AG04450 (cell line): ENCODE measurements at places on chromosomes 16 and 17. TPM values are rescaled to one million over a fixed set of nuclear protein-coding genes. Genes with fewer than 3 reads are reported as not detected.

PTGES3L gene
- polyA plus RNA-seq: 1.8 and 1.9 TPM in 2 replicates

FOXN1 gene
- polyA plus RNA-seq: not detected in 2 replicates

DOC2A gene
- 0.22 and 0.46 TPM in 2 replicates for polyA plus RNA-seq

CHD9NB gene
- polyA plus RNA-seq: 1.2 and 1.4 TPM in 2 replicates

SLC5A11 gene
- not detected in 2 replicates for polyA plus RNA-seq

DNA sequence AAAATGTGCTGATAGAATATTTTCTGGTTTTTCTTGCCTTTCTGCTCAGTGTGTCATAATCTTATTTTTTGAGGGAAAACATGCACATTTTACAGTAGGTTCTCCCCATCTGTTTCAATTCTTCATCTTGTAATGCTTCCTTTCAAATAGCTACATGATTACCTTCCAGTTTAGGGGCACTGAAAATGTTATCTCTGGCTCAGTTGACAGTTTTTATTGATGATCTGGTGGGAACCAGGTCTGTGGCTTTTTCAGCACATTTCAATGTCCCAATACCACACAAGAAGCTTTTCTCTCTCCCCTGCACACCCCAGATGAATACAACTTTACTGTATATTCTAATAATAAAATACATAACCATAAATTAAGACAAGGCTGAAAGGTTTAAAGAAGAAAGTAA is 36.5 kb downstream of the FTO start:
- no peak for DNase-seq

DNA sequence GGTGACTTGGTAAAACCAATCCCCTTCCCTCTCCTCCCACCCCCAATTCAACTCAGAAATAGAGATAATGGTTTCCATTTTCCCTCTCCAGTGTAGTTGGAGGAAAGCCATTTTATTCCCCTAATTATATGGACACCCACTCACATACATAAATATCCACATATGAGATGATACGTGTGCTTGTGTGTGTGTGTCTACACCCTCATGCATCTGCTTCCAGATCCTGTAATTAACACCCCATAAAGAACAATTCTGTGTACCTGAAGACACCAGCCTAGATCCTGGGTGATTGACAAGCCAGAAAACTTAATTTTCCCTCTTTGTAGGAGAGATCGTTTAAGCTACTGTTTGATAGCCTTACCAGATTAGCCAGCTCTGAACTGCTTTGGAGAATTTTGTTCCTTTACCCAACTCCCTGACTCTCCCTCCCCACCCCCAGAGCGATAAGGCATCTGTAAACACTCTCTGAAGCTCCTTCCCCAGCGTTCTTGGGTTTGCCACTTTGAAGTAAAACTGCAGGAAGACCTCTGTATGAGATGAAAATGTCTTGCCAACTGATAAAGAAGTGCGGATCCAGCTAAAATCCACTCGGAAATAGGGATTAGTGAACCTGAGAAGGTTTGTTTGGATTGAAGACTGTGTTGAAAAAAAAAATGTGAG is 175.7 kb downstream of the RGS9 start:
- DNase-seq: no peak

DNA sequence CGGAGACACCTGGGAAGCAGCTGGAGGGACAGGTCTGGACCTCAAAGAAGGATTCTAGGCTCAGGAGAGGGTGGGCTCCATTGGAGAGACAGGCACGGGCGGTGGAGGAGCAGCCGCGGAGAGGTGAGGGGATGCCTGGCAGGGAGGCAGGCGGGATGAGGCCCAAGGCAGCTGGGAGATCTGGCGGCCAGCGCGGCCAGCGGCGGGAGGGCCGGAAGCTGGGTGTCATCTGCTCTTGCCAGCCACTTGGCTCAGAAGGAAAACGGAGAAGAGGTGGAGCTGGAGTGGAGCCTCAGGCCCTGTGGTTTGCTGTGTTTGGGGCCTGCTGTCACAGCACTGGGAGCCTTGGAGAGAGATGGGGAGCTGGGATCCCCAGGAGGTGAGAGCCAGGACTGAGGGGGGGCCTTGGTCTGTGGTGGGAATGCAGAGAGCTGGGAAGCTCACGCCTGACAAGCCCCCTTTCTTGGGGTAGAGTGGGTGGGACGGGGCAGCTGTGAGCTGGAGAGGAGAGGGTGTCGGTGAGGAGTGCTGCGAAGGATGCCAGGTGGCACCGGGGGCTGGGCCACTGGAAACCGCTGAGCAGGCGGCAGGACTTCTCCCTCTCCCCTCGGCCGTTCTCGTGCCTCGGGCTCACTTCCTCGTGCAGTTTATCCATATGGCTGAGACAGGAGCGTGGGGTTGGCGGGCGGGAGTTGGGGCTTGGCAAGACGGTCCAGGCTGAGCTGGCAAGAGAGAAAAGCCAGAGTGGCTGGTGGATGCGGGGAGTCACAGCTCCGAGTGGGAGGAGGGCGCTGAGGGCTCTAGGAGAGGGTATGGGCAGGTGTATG is 8.0 kb downstream of the TBC1D24 start:
- no peak for DNase-seq

DNA sequence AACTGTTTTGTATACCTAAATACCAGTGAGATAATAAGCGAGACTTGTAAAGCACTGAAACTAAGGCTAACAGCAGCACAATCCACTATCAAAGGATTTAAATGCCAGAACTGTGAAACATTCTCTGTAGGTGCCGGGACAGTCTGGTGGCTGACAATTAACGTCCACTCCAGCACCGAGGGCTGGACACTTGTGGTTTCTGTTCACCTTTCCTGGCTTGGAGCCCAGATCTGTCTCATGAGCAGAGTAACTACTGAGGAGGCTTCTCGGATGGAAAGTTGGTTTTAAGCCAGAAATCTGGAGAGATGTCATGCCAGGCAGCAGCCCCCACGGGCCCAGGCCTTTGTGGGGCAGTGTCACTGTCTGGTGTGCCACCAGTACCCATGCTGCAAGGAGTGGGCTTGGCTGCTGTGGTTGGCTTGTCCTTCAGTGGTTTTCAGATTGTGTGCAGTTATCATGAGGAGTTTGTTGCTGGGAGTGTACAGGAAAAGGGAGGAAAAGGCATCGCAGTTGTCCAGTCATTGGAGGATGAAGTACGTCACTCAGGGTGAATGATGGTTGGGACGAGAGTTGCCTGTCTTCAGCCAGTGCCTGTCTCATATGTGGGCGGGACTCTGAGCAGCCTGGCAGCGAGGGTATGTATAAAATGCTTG is 35.5 kb downstream of the UBN1 start:
- DNase-seq: no peak

GRCh38 chr16:88855176-88855575 is 1.6 kb downstream of the GALNS start:
- DNase-seq: no peak

DNA sequence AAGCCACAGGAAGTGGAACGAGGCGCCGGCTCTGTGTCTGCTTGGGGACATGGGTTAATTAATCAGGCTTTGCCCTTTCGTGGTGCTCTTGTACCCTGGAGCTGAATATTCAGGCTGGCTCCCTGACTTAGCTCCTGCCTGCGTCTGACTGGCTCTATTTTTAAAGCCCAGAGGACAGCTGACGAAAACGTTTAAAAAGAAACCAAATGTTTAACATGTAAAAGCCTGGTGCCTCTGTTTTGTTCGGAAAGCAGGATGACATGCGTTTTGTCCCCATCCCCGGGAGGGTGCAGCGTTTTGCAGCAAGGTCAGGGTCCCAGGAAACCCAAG is 61.1 kb downstream of the NT5M start:
- no peak for DNase-seq

- DNase-seq: no peak
Observed at GRCh38 chr16:84815462-84815861, 4.3 kb upstream of the CRISPLD2 start.

DNA sequence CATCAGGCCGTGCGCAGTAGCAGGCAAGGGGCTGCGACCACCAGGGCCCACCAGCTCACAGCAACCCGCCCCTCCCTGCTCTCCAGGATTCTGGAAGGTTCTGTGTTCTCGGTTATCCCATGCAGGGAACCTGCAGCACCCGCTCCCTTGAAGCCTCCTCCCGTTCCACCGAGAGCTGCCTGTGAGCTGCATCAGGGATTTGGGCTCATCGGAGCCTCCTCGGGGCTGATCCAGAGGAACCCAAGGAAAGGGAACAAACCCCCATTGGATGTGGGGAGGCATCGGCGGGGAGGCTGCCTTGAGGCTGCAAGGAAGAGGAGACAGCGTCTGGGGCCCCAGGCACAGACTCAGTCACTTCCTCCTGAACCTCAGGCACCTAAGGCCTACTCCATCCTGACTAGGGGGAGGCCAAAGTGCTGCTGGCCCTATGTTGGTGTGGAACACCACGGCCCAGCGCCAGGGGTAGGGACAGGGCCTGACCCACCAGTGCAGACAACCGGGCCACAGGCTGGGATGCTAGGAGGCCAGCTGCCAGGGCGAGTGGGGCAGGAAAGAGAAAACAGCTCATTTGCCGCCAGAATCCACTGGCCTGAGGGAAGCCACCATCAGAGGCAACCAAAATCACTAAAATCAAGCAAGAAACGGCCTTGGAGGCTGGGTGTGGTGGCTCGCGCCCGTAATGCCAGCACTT is 14.4 kb upstream of the LGALS3BP start:
- DNase-seq: no peak

GRCh38 chr16:65994291-65994690 is 372.2 kb upstream of the CDH5 start:
- DNase-seq: no peak

GRCh38 chr17:60594734-60595133 is 5.3 kb upstream of the PPM1D start:
- DNase-seq: no peak

DNA sequence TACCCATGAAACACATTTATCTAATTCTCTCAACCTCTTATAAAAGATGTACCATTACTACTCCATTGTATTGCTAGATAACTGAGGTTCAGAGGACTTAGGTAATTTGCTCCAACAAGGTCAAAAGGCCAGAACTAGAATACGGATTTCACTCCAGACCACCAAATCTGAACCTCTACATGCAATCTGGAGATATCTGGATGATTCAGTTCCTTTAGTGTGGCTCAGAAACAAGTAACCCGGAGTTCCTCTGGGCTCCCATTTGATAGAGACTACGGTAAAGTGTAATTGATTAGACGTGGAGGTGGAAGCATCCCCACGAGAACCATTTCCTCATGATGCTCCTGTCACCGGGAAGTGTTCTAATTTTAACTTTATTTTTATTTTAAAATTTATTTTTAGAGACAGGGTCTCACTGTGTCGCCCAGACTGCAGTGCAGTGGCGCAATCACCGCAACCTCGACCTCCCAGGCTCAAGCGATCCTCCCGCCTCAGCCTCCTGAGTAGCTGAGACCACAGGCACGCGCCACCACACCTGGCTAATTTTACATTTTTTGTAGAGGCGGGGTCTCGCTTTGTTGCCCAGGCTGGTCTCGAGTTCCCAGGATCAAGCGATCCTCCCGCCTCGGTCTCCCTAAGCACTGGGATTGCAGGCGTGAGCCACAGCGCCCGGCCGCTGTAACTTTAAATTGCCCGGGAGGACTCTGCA is 608 bp upstream of the COX10 start:
- no peak for DNase-seq

- DNase-seq: no peak
Observed at GRCh38 chr17:7858522-7858810, 663 bp downstream of the CYB5D1 start.

- no peak for DNase-seq
Observed at GRCh38 chr17:82823004-82823403, 16.8 kb downstream of the ZNF750 start.

- DNase-seq: peak; percentile 72
Observed at GRCh38 chr17:83161298-83162034, 82.1 kb downstream of the METRNL start.

GRCh38 chr16:3950343-3951193 is 70.1 kb upstream of the CREBBP start:
- peak; percentile 93 for DNase-seq

DNA sequence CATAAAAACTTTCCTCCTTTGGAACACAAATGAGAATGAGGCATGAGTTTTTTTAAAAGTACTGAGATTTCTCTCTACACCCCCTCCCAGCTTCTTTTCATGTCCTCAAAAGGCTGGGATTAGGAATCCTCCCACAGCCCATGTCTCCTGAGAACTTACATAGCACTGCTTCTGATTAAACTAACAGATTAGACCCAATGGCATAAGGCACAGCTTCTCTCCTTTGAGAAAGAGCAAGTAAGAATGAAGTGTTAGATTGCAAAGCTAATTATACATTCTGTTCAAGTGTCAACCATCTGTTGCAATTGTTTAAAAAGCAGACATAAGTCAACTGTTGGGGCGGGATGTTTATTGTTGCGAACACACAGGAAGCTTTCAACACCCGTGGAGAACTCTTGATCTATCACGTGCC is 715.1 kb downstream of the CDH11 start:
- DNase-seq: no peak

DNA sequence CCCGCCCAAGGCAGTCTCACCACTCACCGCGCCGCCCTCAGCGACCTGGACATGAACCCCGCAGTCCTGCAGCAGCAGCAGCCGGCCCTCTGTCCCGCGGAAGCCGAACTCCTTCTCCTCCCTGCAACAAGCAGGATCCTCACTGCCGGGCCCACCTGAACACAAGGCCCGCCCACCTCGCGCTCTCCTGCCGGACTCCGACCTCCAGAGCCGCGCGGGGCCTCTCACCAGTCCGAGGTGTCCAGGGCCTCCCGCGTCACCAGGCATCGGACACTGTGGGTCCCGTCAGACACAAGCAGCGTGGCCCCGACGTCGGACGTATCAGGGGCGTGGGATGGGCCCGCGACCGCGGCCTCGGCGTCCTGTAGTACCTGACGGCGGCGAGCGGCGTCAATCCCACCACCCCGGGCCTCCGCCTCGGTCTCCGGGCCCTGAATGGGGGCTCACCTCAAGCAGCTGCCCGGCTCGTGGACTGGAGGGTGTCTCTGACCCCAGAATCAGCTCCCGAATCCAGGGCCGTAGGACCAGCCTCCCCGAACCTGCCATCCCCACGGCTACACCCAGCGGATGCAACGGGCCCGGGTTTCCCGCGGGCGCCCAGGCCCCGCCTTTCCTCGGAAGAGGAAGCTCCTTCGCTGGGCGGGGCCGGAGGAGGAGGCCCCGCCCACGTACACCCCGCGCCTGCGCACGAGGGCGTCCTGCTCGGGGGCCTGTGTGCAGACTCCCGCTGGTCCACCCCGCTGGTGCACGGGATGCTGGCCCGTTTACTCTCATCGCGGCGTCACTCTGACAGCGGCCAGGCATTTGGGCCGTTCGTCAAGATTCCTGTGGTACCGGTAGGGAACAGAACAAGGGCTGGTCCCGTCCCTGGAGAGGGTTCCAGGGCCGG is at the start of gene ACD:
ACD (minus strand) TSS at position 586 of the 889 bp plus-strand sequence; CDS start at position 546, 40 bp downstream.
- peak; percentile 68 for DNase-seq

DNA sequence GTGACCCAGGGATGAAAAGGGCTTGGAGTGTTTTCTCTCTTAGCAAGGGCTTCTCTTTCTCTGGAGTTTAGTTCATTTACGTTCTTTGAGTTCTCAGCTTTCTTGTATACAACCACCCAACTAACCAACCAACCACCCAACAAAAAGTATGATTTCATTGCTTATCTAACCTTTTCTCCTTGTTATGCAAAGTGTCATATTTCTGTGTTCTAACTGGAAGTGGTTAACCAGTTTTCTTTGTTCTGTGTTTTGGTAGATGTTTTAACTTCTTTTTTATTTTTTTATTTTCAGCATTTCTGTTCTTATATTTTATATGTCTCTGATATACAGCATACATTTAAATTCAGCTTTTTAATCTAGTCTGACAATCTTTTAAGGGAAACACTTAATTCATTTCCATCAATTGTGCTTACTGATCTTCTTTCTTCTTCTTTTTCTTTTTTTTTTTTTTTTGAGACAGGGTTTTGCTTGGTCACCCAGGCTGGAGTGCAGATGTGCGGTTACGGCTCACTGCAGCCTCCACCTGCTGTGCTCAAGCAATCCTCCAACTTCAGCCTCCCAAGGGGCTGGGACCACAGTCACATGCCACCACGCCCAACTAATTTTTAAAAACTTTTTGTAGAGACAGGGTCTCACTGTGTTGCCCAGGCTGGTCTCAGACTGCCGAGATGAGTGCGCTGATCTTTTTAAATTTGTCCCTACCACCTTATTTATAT is 29.6 kb downstream of the NLK start:
- DNase-seq: no peak
